ENCODE measurements at places on chromosomes 7 and 10.

GRCh38 chr7:26172048-26172447 is 20.1 kb downstream of the NFE2L3 start:
- no peak overlapping the region for H3K4me3 ChIP-seq
- DNase-seq, result no peak
- peaks cover 8% of the 10 kb centered on the region for H3K36me3 ChIP-seq
- H3K27me3 ChIP-seq, result no peaks in the 10 kb centered on the region
- H3K27ac ChIP-seq, result no peak overlapping the region

DNA sequence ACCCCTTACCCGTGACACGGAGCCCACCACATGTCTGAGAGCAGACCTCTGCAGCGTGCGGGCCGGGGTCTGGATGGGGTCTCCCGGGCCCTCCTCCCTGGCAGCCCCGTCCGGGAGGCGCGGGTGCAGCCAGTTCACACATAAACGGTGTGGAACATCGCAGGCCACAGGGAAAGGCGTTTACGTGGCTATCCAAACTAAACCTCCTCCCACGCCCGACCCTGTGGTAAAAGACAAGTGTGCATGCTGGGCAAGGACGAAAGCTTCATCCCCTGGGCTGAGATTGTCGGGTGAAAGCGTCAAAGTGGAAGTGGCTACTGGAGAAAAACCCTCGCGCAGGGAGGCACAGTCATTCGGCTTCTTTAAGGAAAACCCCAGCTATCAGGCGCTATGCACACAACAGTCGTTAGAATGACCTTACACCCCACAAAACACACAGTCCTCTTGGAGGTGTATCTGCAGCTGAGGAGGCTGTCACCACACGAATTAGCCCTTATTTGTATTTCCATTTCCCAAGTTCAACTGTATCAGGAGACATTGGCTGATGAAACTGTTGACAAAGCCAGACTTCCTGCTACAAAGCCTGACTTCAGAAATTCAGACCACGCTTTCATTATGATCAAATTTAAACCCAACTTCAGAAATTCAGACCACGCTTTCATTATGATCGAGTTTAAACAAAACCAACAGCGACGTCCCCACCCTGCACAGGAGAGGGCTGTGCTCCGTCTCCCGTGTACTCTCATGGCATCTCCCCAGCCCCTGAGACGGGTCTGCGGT is 15.3 kb downstream of the GPER1 start:
- peaks cover 28% of the 10 kb centered on the region for H3K4me1 ChIP-seq
- peak; percentile 9 for DNase-seq
- H3K36me3 ChIP-seq, result no peaks in the 10 kb centered on the region
- no peaks in the 10 kb centered on the region for H3K27me3 ChIP-seq
- peak overlapping the region; percentile 47 for H3K27ac ChIP-seq

DNA sequence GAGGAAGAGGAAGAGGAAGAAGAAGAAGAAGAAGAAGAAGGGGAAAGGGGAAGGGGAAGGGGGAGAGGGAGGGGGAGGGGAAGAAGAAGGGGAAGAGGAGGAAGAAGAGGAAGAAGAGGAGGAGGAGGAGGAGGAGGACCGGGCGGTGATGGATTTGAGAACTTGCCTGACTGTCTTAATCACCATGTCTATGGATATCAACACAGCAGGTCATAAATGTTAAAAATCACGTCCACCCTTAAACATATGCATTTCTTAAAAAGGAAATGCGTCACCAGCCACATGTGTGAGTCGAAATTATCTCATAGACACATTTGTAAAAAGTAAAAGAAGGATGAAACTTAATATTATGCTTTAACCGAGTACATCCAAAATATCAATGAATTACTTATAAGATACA is 42.1 kb upstream of the INSIG1 start:
- H3K4me1 ChIP-seq, result peaks cover 20% of the 10 kb centered on the region
- H3K36me3 ChIP-seq, result no peaks in the 10 kb centered on the region
- H3K27ac ChIP-seq, result no peak overlapping the region
- DNase-seq, result no peak
- no peaks in the 10 kb centered on the region for H3K27me3 ChIP-seq
- H3K4me3 ChIP-seq, result no peak overlapping the region

- peak overlapping the region; percentile 90 for H3K27ac ChIP-seq
- peak; percentile 56 for DNase-seq
- H3K4me1 ChIP-seq, result peaks cover 52% of the 10 kb centered on the region
- H3K36me3 ChIP-seq, result no peaks in the 10 kb centered on the region
These were observed 728 bp downstream of the PARD3 start for GRCh38 chr10:34814223-34814912.

DNA sequence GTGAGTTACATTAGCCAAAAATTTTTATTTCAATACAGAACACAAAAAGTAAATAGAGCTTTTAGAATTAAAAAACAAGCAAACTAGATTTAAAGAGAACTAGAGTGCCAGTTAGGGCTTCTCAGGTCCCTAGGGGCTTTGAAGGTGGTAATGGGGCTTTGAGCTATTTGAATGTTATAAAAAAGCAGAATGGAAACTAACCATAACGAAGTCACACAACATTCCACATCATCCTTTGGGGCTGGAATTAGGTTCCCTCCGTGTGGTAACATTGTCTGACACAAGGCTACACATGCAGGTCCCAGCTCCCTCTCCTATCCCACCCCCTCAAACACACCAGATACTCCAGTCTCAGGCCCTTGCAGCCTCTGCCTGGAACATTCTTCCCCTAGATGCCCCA is 15.3 kb downstream of the JAZF1 start:
- no peaks in the 10 kb centered on the region for H3K27me3 ChIP-seq
- DNase-seq, result no peak
- H3K27ac ChIP-seq, result no peak overlapping the region
- peaks cover 47% of the 10 kb centered on the region for H3K4me1 ChIP-seq
- no peak overlapping the region for H3K4me3 ChIP-seq

DNA sequence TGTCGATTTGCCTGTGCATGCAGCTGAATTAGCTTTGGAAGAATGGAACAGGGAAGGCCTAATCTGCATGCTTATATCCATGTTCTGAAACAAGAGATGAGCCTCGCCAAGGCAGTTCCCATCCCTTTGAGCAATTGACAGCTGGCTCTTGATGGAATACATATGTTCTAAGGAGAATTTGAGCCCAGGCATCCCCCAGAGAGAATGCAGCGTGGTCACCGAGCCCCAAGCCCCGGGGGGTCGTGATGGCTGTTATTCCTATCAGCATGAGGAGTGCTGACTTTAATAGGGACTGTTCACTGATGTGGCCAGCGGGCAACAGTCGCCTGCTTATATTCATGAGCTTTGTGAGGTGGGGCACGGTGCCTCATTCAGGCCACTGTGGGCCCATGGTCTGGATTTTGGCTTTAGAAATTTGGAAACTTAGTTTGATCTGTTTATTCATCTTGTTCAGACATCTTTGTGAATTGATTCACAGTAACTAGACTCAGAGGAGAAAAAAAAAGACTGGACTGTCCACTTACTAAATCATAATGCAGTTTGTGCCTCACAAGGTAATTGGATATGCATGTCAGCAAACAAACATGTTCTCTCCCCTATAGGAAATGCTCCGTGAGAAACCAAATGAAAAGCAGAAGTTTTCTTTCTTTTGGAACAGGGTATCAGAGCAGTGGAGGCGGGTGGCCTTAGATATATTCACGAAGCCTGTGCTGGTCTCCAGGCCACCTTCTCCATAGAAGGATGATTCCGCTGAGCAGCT is 204.9 kb downstream of the CCDC3 start:
- H3K4me1 ChIP-seq, result no peaks in the 10 kb centered on the region
- H3K27ac ChIP-seq, result no peak overlapping the region
- no peaks in the 10 kb centered on the region for H3K36me3 ChIP-seq
- no peaks in the 10 kb centered on the region for H3K27me3 ChIP-seq
- no peak overlapping the region for H3K4me3 ChIP-seq

DNA sequence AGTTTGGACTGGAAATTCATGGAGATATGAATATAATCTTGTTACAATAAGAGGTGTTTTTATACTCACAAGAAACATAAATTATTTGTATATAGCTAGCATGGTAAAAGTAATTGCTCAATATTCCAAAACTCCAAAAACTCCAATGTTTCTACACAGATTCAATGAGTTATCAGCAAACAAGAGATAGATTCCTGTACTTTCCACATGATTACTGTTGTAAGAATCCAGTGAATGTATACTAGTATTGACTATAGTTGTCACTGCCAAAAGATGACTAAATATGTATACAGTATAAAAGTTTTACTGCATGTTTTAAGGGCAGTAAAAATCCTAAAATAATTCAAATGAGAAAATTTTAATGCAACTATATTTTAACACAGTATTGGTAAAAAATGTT is 10.7 kb downstream of the ATOH7 start:
- peaks cover 1% of the 10 kb centered on the region for H3K36me3 ChIP-seq
- no peaks in the 10 kb centered on the region for H3K27me3 ChIP-seq
- H3K4me3 ChIP-seq, result no peak overlapping the region
- H3K27ac ChIP-seq, result no peak overlapping the region

DNA sequence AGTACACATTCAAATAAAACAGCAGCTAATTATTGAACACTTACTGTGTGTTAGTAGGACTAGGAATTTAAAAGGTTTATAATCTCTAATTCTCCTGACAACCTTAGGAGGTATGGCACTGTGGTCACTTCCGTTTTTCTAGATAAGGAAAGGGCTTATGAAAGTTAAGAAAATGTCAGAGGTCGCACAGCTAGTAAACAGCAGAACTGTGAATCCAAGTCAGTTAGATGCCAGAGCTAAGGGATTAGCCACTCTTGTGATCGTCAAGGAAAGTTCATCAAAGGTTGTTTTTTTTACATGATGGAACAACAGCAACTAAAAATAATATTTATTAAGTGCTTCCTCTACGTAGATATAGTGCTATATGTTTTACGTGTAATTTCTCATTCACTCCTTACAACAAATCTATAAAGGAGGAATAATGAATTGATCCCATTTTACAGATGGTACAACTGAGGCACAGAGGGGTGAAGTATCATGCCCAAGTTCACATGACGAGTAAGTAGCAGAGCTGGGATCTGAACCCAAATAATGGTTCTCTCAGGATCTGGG is 84.9 kb downstream of the NAMPT start:
- H3K4me3 ChIP-seq, result no peak overlapping the region
- H3K27ac ChIP-seq, result peak overlapping the region; percentile 39
- DNase-seq, result no peak
- H3K27me3 ChIP-seq, result no peaks in the 10 kb centered on the region
- no peaks in the 10 kb centered on the region for H3K36me3 ChIP-seq
- peaks cover 13% of the 10 kb centered on the region for H3K4me1 ChIP-seq

DNA sequence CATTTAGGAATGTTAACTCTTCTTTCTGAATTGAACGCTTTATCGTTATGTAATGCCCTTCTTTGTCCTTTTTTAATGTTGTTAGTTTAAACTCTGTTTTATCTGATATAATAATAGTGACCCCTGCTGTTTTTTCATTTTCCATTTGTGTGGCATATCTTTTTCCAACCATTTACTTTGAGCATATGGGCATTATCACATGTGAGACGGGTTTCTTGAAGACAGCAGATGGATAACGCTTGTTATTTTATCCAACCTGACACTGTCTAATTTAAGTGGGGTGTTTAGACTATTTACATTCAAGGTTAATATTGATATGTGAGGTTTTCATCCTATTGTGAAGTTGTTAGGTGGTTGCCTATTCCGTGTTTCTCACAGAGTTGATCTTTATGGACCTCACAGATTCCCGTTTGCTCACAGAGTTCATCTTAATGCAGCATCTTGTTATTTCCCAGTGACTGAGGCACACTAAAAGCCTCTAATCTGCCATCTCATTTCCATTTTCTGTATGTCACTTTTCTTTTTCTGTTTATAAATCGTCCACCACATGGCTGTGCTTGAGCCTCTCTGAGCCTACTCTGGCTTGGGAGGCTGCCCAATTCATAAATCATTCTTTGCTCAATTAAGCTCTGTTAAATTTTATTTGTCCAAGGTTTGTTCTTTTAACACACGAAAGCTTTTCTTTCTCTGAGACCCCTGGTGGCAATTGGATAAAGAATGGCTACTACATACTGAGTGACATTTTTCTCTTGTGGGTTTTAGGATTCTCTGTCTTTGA is 286.2 kb downstream of the HTR7 start:
- H3K36me3 ChIP-seq, result no peaks in the 10 kb centered on the region
- no peaks in the 10 kb centered on the region for H3K4me1 ChIP-seq
- no peak for DNase-seq
- no peak overlapping the region for H3K4me3 ChIP-seq

DNA sequence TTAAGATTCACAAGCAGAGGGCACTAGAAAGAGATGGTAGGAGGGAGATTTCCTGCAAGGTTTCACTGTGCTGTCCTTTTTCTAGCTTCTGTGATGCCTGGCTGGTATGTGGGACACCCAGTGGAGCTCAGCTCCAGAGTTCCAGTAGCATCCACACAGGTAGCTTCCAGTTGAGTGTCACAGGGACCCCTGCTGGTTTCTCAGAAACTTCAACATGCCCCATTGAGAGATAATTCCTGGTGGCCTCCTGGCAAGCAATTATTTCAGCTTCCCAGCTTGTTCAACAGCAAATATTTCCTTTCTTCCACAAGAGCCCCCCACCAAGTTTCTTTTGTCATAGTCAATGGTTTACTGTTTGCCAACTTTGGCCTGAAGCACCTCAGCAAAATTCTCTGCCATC is 858.7 kb downstream of the REEP3 start:
- no peak for DNase-seq
- no peaks in the 10 kb centered on the region for H3K4me1 ChIP-seq
- no peak overlapping the region for H3K4me3 ChIP-seq

DNA sequence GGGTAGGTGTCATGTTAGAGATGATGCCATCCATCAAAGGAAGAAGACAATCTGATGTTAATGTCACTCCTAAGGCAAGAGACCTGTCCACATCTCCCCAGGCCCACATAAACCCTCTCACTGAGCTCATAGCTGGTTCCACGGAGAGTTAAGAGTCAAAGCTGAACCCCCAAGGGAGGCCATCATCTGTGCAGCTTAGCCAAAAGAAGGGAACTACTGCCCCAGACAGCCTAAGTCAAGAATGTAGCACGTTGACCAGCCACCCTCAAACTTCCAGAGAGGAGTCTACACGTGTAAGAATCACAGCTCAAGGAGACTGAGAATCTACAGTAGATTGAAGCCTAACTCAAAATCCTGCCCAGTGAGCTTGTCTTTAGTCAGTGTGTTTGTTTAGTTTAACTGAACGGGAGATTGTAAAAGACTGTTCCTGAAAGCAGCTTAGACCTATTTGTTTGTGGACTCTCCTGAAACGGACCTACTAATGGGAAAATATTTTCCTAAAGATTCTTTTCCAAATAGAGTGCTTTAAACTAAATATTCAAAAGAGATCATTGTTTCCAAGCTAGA is 192.7 kb upstream of the NFE2L3 start:
- no peak overlapping the region for H3K4me3 ChIP-seq
- DNase-seq, result no peak
- no peaks in the 10 kb centered on the region for H3K4me1 ChIP-seq
- H3K27me3 ChIP-seq, result peaks cover 4% of the 10 kb centered on the region

- no peaks in the 10 kb centered on the region for H3K27me3 ChIP-seq
- no peak overlapping the region for H3K4me3 ChIP-seq
- H3K4me1 ChIP-seq, result no peaks in the 10 kb centered on the region
- no peak overlapping the region for H3K27ac ChIP-seq
- no peaks in the 10 kb centered on the region for H3K36me3 ChIP-seq
These were observed 188.1 kb downstream of the SDHAF3 start for GRCh38 chr7:97305589-97305988.

All from heart right ventricle (tissue), 16 donors.